PC-9 (cell line): ENCODE measurements at places on chromosomes 6 and 20.
A peak's percentile ranks its signal among the peaks of the same experiment; 100 is the strongest.

- H3K27me3 ChIP-seq: no peaks in the 10 kb centered on the region
- H3K4me1 ChIP-seq: no peaks in the 10 kb centered on the region
- DNase-seq: no peak
- H3K36me3 ChIP-seq: no peaks in the 10 kb centered on the region
These were observed 34.2 kb upstream of the SUPT3H start for GRCh38 chr6:45411959-45412358.

DNA sequence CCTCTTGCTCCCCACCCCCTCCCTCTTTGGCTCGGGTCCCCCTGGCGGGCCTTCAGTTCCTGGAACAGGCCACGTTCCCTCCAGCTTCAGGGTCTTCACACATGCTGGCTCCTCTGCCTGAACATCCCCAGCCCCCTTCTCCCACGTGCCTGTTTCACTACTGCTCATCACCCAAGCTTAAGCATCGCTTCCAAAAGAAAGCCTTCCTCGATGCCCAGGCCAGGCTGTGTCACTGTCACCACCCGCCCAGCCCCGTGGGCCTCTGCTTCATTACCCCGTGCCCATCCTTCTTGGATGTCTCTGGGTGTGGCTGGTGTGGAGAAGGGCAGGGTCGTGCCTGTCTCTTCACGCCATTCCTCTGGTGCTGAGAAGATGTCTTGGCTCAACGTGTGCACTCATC lies 2.8 kb downstream of the DLGAP4 start:
- no peaks in the 10 kb centered on the region for H3K36me3 ChIP-seq
- no peaks in the 10 kb centered on the region for H3K4me1 ChIP-seq
- peaks cover 46% of the 10 kb centered on the region for H3K27me3 ChIP-seq
- H3K4me3 ChIP-seq: no peak overlapping the region
- no peak overlapping the region for H3K27ac ChIP-seq

GRCh38 chr6:162539321-162539720 lies 188.2 kb downstream of the PRKN start:
- no peaks in the 10 kb centered on the region for H3K4me1 ChIP-seq
- H3K27me3 ChIP-seq: peaks cover 24% of the 10 kb centered on the region; the same call in 1 of the 2 replicates
- no peak overlapping the region for H3K27ac ChIP-seq
- no peak overlapping the region for H3K4me3 ChIP-seq
- DNase-seq: no peak

DNA sequence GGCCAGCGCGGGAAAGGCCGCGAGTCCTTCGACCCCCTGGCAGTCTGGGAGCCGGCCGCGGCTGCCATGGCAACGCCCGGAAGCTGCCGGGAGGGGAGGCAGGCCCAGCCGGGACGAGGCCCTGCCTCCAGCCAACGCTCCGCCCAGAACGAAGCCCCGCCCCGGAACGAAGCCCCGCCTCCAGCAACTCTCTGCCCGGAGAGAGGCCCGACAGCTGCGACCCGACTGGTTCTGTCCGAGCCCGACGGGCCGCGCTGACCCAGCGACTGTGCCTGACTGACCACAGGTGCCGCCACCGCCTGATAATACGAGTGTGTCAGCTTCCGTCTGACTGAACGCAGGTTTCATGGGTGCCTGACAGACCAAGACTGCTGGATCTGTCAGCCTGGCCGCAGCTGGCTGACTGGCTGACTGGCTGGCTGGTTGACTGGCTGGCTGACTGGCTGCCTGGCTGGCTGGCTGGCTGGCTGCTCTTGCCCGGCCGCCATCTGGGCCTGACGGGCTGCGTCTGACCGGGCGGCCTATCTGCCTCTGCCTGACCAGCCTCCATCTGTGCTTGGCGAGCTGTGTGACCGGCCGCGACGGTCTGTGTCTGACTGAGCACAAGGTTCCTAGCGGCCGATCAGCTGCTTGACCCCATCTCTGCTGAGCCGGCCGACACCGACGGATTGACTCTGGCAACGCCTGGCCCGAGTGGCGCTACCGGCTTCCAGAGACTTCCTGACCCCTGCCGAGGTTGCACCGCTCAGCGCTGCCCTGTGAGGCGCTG lies 89.7 kb upstream of the EPB41L1 start:
- no peaks in the 10 kb centered on the region for H3K27me3 ChIP-seq
- peak overlapping the region; percentile 68 for H3K4me3 ChIP-seq

GRCh38 chr6:110395221-110395620 lies 20.2 kb downstream of the DDO start:
- no peak overlapping the region for H3K27ac ChIP-seq
- no peaks in the 10 kb centered on the region for H3K4me1 ChIP-seq
- no peak for DNase-seq
- H3K4me3 ChIP-seq: no peak overlapping the region
- H3K36me3 ChIP-seq: no peaks in the 10 kb centered on the region

GRCh38 chr6:142954844-142955243 lies 9.9 kb upstream of the HIVEP2 start:
- H3K36me3 ChIP-seq: no peaks in the 10 kb centered on the region
- 0 out of 2 replicates have a peak, but pooled peaks cover 4% of the 10 kb centered on the region for H3K4me1 ChIP-seq
- DNase-seq: no peak
- H3K27me3 ChIP-seq: no peaks in the 10 kb centered on the region
- no peak overlapping the region for H3K27ac ChIP-seq
- H3K4me3 ChIP-seq: no peak overlapping the region

DNA sequence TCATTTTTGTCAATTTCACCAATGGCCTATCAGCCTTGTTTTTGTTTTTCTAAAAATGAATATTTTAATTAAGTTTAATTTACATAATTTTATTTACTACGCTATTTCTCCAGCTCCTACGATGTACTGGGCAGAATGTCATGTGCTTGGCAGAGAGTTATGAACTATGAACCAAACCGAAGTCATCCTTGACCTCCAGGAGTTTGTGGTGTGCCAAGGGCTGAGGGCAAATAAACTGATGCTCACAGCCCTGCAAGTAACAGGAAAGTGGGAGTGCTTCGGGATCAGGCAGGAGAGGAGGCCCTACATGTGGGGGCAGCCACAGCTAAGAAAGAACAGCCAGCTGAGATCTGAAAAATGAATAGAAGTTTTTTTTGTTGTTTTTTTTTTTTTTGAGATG lies 38.6 kb downstream of the ZNF217 start:
- no peaks in the 10 kb centered on the region for H3K36me3 ChIP-seq
- no peak overlapping the region for H3K4me3 ChIP-seq
- H3K4me1 ChIP-seq: no peaks in the 10 kb centered on the region
- no peaks in the 10 kb centered on the region for H3K27me3 ChIP-seq
- no peak for DNase-seq
